Activated CD4-positive, alpha-beta T cell treated with anti-CD3 and anti-CD28 coated beads for 4 hours (primary cell): ENCODE measurements at places on chromosomes 6 and 20.

GRCh38 chr6:10484912-10485311, 36.2 kb upstream of the GCNT2 start:
- DNase-seq: no peak

GRCh38 chr6:156994215-156995076, 217.3 kb downstream of the ARID1B start:
- DNase-seq: no peak

DNA sequence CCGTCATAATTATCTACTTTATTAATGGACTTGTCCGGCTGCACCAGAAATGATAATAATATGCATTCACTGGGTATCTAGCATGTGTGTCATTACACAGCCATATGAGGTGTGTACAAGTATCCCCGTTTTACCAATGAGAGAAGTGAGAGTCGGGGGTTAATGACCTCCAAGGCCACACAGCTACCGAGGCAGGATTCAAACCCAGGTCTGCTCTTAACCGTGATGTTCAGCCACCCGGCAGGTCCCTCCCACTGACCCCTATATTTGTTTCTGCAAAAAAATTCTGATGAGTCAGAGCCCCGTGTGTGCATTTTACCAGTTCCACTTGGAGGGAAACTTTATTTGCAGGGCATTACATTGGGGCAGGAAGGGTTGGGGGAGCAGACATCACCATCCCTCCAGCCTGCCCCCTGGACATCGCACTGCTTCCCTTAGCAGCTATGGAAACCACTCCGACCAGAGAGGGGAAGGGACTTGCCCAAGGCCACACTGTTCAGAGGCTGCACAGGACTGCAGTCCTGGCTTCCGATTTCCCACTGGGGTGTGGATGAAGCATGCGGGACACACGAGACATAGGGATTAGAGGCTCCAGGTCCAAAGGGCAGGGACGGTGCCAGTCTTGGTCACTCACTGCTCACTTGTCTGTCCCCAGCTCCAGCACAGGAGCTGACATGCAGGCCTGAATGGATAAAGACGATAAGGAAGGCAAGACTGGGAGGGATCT, 10.1 kb upstream of the SRC start:
- no peak for DNase-seq

DNA sequence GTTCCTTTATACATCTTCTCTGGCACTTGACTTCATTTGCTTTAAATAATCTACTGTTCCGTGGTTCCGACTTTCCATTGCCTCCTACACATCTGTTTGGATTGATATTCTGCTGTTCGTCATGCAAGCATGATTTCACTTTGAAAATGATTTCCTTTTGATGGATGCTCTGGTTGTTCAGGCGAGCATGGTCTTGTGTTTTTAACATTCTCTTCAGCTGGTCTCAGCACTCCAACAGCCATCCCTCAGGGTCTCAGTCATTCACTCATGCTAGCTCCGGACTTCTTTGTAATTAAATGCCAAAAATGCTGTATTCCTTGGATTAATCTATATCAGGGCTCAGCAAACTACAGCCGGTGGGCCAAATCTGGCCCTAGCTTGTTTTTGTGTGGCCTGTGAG, 27.2 kb upstream of the SPACA1 start:
- no peak for DNase-seq

DNA sequence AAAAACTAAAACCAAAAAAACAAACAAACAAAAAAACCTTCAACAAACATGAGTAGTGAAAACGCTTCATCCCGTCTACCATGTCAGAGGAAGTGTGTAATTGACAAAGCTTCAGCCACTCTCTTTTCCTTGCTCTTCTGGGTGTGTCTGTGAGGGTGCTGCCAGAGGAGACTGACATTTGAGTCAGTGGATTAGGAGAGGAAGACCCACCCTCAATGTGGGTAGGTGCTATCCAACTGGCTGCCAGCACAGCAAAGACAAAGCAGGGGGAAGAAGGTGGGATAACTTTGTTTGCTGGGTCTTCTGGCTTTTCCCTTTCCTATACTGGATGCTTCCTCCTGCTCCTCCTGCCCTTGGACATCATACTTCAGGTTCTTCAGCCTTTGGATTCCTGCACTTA, 145.6 kb downstream of the TASP1 start:
- no peak for DNase-seq

GRCh38 chr6:149154261-149154821, 163.2 kb upstream of the TAB2 start:
- DNase-seq: no peak

DNA sequence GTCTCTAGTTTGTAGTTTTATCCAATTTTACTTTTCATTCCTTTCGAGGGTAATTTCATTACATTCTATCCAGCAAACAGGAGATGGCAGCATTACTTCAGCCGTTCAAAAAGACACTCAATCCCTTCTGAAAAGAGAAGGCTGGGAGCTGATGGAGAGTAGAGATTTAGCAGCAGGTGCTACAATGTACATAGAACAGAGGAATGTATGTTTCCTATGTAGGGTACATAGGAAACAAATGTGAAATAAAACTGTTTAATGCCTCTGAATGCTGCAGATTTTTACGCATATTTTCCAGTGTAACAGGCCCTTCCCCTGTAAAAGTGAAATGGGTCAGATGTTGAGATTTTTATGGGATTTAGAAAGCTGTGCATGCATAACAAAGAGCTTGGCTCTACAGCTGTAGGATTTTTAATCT, 16.0 kb downstream of the RPS12 start:
- DNase-seq: no peak

- DNase-seq: no peak
Measured at GRCh38 chr20:1566701-1567100, 9.2 kb upstream of the SIRPD start.

GRCh38 chr6:12235341-12235740, 54.8 kb upstream of the EDN1 start:
- DNase-seq: no peak

GRCh38 chr20:63686492-63687321, 9.7 kb upstream of the TNFRSF6B start:
- peak; percentile 56 for DNase-seq
